ENCODE measurements at places on chromosomes 16 and 17.

DNA sequence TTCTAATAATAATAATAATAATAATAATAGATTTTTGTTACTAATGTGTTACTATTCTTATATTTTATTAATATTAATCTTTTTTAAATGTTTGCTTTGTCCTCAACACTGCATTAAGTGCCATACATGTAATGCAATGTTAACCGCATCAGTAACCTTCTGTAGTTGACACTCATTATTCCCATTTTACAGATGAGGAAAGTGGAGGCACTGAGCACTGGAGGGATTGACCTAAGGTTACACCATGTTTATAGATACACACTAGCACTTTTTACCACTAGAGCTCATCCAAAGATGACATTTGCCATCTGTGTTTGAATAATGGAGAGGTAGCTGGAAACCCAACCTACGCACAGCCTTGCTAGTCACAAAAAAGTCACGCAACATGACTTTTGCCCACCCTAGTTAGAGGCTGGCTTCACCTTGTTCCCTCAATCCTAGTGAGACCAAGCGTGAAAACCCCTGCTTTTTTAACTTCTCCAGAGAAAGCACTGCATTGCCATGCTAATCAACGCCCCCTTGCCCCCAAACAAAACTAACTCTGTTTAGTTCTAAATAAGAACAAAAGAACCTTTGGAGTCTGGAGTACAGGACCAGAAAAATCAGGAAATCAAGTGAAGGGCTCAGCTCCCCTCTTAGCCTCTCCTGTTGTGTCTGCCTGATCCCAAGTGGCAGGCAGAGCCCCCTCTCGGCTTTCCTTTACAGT lies 2.3 kb downstream of the ARSG start:
- DNase-seq, result no peak

- no peak for DNase-seq
Observed at GRCh38 chr17:38540514-38541045, 65.2 kb downstream of the SRCIN1 start.

DNA sequence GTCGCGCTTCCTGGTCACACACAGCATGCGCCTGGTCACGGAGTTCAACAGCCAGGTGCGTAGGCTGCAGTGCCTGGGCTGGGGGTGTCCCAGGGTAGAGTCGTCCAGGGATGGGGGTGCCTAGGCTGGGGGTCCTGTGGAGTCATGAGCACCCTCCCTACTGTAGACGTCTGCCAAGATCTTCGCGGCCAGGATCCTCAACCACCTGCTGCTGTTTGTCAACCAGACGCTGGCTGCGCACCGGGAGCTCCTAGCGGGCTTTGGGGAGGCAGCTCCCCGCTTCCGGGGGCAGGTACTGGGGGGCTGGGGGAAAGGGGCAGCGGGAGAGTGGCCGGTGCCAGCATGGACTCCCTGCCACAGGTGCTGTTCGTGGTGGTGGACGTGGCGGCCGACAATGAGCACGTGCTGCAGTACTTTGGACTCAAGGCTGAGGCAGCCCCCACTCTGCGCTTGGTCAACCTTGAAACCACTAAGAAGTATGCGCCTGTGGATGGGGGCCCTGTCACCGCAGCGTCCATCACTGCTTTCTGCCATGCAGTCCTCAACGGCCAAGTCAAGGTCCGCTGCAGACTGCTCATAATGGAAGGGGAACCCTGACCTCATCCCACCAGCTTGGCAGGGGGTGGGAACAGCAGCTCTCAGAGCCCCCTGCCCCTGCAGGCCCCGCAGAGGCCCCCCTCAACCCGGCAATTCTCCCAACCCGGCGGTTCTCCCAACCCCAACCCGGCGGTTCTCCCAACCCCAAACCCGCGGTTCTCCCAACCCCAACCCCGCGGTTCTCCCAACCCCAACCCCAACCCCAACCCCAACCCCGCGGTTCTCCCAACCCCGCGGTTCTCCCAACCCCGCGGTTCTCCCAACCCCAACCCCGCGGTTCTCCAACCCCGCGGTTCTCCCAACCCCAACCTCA lies 2.4 kb downstream of the PDIA2 start:
- DNase-seq, result no peak

- no peak for DNase-seq
Observed at GRCh38 chr17:49848019-49848473, at the start of gene TAC4. TSS of gene TAC4 (minus strand) at chr17:49848069. CDS start at chr17:49848017, 52 bp downstream.

DNA sequence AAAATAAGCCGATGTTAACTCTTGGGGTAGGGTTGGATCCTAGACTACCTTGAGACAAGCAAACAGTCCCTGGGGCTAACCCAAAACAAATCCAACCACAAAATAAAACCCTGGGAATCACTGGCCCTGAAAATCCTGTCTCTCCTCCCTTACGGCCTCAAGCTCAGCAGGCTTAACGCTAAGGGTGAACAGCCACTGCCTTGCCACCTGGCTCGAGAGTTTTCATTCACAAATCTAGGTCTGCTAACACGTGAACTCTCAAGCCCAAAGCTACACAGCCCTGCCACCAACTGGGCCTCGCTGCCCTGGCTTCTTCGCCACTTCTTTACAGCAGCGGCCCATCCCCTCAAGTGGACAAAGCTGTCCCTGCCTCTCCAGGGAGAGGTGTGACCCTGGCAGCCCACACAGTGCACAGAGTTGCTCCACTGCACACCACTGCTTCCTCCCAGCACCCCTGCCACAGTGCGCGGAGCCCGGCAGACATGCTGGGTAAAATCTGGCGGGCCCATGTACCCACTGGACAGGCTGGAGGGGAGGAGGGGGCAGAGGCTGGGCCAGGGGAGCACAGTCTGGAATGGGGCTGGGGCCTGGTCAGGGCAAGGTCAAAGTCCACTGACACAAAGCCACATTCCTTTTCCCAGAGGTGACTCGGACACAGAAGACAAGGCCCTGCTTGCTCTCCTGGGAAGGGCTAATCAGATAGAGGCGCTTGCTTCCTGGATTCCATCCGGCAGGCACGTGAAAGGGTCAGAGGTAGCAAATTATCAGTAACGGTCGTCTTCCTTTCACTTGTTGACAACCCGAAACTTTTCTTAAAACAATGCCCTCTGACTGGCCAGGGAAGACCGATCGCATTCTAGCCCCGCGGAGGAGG lies 996 bp downstream of the PCYT2 start:
- no peak for DNase-seq

- no peak for DNase-seq
Observed at GRCh38 chr16:2489581-2489980, 14.7 kb downstream of the TBC1D24 start.

GRCh38 chr16:56603589-56603988 lies 4.8 kb upstream of the MT2A start:
- DNase-seq, result no peak

DNA sequence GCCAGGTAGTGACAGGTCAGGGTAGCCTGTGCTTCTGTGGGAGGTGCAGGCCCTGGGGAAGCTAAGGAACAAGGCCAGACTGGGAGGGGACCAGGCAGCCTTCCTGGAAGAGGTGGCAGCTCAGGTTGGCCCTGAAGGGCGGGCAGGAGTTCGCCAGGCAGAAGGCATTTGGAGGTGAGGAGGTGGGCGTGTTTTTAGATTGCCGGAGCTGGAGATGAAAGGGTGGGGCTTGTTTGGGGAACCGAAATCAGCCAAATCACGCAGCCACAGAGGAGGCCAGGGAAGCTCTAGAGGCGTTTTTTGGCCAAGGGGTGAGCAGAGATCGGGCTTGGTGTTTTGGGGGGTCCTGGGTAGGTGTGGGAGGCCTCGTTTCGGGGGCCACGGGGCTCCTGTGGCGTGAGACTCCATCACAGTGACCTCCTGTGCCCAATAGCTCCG lies 7.6 kb downstream of the ADCY7 start:
- DNase-seq, result no peak

- DNase-seq, result no peak
Observed at GRCh38 chr17:42527932-42528331, 8.1 kb upstream of the NAGLU start.

DNA sequence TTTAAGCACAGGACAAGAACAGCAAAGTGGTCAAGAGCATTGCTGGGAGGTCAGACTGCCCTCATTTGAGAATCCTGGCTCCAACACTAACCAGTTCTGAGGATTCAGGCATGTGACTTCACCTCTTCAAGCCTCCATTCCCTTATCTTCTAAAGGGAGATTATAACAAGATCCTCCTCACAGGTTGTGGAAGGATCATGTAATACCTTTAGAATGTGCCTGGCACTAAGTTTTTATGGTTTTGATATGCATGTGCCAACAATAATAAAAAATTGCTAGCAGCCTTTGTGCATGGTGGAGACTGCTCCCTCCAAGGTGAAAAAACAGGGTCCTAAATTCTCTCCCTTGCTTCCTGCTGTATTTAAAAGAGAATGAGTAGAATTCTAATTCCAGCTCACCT lies 36.0 kb upstream of the ADAMTS18 start:
- DNase-seq, result no peak

DNA sequence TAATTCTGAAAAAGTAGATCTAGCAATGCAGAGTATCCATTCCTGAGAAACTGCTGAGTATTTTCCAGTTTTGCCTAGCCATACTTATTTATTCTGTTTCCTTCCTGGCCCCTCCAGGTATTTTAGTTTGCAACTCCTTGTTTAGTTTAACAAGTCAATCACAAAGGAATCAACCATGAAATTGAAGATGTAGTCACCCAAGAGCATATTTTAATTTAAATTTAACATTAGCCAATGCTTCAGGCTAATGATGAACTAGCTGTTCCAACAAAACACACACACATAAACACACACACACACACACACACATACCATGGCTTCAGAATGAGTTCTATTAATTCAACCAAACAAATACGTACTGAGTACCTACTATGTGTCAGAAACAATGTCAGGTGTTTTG lies 332.8 kb upstream of the ERCC4 start:
- no peak for DNase-seq

GRCh38 chr17:64687961-64688360 lies 25.9 kb upstream of the SMURF2 start:
- no peak for DNase-seq

DNA sequence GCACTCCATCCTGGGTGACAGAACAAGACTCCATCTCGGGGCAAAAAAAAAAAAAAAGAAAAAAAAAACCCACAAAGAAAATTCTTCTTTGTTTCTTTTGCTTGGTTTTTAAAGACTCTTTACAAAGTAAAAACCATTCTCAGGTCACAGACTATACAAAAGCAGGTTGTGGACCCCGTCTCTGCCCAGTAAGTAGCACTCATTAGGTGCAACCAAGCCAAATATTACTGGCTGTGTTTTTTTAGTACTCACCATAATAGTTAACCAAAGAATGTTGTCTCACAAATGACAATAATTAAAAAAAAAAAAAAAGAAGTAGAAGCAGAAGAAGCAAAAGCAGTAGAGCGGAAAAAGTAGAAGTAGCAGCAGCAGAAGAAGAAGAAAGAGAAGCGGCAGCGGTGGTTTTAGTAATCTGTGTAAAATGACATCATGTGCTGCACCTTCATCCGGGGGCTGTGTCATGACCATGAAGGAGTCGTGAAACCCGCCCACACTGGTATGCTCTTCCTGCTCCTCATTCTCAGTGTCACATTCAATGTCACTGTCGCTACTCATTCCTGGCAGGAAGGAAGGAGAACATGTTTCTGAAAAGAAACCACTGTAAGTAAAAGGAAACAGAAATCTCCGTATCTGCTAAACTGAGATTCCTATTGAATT lies 105.4 kb downstream of the TRIM37 start:
- no peak for DNase-seq

- DNase-seq, result no peak
Observed at GRCh38 chr17:57293077-57293476, 36.8 kb downstream of the MSI2 start.

DNA sequence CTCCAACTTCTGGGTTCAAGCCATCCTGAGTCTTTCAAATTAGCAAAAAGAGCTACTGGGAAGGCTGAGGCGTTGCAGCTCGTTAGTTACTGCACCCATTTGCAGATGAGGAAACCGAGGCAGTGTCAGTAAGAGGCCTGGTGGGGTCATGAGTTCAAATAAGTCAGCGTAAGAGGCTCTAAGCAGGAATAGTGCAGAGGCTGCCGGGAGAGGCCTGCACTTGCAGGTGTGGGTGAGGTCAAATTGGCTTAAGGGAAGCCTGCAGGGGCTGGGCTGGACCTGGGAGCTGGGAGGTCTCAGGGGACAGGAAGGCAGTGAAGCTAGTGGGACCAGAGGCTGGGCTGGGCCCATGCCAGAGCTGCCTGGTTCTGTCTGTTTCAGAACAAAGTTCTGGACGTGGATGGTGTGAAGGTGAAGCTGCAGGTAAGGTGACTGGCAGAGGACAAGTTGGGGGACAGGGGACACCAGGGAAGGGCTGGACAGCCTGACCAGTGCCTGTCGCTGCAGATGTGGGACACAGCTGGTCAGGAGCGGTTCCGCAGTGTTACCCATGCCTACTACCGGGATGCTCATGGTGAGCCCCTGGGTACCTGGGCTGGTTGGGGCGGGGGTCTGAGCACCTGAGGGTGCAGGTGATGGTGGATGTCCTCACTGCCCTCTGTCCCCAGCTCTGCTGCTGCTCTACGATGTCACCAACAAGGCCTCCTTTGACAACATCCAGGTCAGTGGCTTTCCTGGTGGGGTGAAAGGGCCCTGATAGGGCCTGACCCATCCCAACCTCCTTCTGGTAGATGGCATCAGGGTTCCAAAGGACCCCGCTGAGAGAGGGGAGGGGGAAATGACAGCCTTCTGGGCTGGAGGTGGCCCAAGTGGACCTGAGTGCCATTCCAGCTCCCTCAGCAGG lies 3.0 kb downstream of the RAB26 start:
- no peak for DNase-seq

DNA sequence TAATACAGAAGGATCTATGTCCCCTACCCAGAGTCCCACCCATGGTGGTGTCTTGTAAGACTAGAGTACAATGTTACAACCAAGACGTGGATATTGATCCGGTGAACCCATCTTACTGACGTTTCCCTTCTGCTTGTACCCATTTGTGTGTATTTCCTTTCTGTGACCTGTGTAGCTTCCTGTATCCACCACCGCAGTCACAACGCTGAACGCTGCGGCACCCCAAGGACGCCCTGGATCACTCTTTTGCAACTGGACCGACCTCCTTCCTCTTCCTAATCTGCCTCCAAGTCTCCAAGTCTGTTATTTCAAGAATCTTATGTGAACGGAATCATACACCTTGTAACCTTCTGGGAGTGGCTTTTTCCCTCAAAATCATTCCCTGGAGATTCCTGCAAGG lies 33.5 kb upstream of the CBX4 start:
- no peak for DNase-seq

- DNase-seq, result no peak
Observed at GRCh38 chr16:73124665-73125375, 76.9 kb upstream of the ZFHX3 start.

DNA sequence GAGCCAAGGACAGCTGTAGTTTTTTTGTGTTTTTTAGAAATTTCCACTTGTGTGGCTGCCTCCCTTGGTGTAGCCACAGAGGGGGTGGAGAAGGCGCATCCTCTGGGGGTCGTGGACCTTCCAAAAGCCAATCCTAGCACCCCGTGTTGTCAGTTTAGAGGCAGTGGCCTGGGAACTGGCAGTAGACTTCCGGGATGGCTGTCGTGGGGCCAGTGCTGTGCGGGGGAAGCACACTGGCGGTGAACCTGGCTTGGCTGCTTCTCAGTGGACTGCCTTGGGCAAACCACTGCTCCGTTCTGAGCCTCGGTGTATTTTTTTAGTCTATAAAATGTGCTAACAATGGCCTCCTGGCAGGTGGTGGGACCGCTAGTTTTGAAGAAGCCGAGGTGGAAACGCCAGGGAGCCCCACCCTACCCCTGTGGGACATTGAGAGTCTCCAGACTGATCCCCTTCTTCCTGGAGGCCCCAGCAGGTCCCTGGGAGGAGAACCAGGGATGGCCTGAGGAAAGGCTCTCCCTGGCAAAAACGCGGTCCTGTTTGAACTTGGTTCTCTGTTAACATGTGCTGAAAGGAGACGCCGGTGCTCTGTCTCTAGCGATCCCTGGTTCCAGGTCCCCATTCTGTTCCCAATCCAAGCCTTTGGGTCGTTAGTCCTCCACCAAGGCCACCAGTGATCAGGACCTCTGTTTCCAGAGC lies 125.7 kb downstream of the CMIP start:
- no peak for DNase-seq
